ENCODE measurements at places on chromosomes 3 and 15.

GRCh38 chr15:98946301-98947255 is 61.0 kb downstream of the PGPEP1L start:
- DNase-seq = no peak

- DNase-seq = no peak
Observed at GRCh38 chr3:140258222-140258724, 323.3 kb downstream of the CLSTN2 start.

DNA sequence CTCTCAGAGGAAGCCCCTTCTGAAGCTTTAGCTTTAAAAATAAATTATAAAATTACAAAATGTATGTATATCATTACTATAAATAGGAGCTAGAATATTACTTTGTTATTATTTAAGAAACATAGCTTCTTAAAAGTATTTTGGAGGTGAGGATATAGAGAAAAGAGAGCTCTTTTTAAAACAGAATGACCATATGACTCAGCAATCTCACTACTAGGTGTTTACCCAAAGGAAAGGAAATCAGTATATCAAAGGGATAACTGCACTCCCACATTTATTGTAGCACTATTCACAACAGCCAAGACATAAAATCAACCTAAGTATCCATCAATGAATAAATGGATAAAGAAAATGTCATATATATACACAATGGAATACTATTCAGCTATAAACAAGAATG is 119.6 kb downstream of the DMXL2 start:
- DNase-seq = no peak

- DNase-seq = no peak
Observed at GRCh38 chr3:40725031-40725430, 200.3 kb downstream of the ZNF621 start.

- no peak for DNase-seq
Observed at GRCh38 chr3:63968612-63969350, 54.5 kb downstream of the PSMD6 start.

GRCh38 chr3:107001635-107002034 is 375.6 kb upstream of the CCDC54 start:
- DNase-seq = no peak
